Activated CD8-positive, alpha-beta memory T cell treated with anti-CD3 and anti-CD28 coated beads, Interleukin-2, amount 10 ng/mL, durations not matched to agents 7 days and 5 days (primary cell): ENCODE measurements at places on chromosomes 2 and 18.

DNA sequence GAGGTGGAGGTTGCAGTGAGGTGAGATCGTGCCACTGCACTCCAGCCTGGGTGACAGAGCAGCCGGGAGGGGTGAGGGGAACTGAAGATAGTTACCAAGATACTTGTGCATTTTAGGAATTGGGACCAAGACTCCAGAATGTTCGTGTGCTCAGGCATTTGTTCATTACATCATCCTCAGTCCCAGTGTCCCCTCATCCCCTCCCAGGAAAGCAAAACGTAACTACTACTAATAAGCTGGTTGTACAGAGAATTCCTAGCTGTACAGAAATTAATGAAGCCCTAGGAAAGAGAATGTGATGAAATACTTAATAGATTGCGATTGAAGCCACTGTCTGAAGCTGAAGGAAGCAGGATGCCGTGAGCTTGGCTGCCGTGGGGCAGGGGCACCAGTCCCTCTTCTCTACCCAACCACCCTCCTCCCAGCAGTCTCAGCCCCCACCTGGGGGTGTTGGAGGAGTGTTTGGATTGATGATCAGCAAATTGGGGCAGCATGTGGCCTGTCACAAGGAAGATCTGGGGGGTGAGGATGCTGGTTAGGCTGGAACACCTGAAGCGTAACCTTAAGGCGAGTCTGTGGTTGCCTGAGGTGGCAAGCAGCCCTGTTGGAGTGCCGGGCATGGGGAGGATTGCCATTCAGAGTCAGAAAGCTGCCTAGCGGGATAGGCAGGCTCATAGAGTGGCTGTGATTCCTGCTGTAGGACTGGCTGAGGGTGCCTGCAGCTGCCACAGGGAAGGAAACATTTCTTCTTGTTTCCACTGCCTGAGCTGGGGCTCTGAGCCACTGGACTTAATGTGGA is 140.9 kb downstream of the SH3RF3 start:
- DNase-seq = no peak
- H3K4me3 ChIP-seq = no peak overlapping the region
- no peaks in the 10 kb centered on the region for H3K36me3 ChIP-seq
- no peaks in the 10 kb centered on the region for H3K4me1 ChIP-seq
- peaks cover 8% of the 10 kb centered on the region for H3K27me3 ChIP-seq
- H3K27ac ChIP-seq = no peak overlapping the region

DNA sequence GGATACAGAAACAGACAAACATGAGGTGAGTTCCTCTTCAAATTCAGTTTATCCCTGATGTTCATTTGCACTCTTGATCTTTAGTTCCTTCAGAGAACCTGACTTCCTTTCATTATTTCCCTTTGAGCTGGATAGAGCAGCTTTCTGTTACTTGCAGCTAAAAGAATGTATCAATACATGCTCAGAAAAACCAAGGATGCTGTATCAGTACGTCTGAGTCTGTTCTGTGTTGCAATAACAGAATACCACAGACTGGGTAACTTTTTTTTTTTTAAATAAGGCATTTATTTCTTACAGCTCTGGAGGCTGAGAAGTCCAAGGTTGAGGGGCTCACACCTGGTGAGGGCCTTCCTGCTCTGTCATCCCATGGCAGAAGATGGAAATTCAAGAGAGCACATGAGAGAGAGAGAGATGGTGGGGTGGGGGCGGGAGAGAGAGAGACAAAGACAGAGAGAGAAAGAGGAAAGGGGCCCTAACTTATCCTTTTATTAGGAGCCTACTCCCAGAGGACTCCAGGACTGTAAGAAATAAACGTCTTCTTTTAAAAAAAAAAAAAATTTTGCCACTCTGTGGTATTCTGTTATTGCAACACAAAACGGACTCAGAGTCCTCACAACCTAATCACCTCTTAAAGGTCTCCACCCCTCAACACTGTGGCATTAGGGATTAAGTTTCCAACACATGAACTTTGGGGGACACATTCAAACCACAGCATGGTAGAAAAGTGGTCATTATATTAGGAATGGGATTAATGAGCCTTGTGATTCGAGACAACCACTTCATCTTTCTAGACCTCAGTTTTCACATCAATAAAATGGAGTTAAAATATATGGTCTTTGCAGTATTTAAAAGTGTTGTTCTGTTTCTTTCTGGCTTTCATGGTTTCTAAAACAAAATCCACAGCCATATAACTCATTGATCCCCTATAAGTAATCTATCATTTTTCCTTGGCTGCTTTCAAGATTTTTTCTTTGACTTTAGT is 18.4 kb upstream of the SELENOI start:
- H3K36me3 ChIP-seq = no peaks in the 10 kb centered on the region
- H3K4me1 ChIP-seq = peaks cover 36% of the 10 kb centered on the region
- DNase-seq = no peak
- H3K27me3 ChIP-seq = no peaks in the 10 kb centered on the region

GRCh38 chr2:205461169-205461568 is 221.1 kb upstream of the NRP2 start:
- DNase-seq = no peak
- no peak overlapping the region for H3K27ac ChIP-seq
- H3K36me3 ChIP-seq = no peaks in the 10 kb centered on the region
- no peak overlapping the region for H3K4me3 ChIP-seq
- no peaks in the 10 kb centered on the region for H3K27me3 ChIP-seq

GRCh38 chr2:43305517-43305916 is 79.1 kb upstream of the ZFP36L2 start:
- H3K27me3 ChIP-seq = no peaks in the 10 kb centered on the region
- H3K27ac ChIP-seq = no peak overlapping the region
- H3K4me3 ChIP-seq = no peak overlapping the region
- H3K36me3 ChIP-seq = peaks cover 10% of the 10 kb centered on the region

DNA sequence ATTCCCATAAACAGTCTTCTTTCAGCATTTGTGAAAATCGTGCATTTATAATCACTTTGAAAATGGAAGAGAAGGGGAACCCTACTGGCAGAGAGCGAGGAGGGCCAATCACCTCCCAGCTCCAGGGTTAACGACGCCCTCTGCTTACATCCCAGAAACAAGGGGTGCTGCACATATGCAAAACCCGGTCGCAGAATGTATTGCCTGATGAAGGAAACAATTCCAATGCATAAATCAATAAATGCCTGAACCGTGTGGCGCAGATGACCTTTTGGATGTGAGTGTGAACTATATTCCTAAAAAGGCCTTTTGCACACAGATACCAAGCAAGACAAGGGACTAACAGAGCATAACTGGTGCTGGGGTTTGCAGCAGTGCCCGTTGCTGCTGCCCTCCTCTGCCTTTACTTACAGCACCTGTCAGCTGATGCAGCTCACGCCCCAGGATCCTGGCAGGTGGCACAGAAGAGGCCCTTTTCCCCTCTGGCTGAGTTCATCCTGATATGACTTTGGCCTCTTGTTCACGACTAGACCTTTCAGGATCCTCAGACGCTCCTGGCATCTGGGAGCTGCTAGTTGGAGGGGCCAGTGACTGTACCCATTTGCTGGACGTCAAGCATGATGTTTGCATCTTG is 67.8 kb downstream of the MYT1L start:
- no peaks in the 10 kb centered on the region for H3K4me1 ChIP-seq
- H3K4me3 ChIP-seq = no peak overlapping the region
- no peaks in the 10 kb centered on the region for H3K27me3 ChIP-seq
- no peaks in the 10 kb centered on the region for H3K36me3 ChIP-seq
- no peak for DNase-seq
- no peak overlapping the region for H3K27ac ChIP-seq

GRCh38 chr2:109648041-109648527 is 33.9 kb downstream of the SOWAHC start:
- peaks cover 4% of the 10 kb centered on the region for H3K27me3 ChIP-seq
- no peaks in the 10 kb centered on the region for H3K4me1 ChIP-seq
- no peak overlapping the region for H3K27ac ChIP-seq
- H3K4me3 ChIP-seq = no peak overlapping the region
- no peak for DNase-seq

- no peak overlapping the region for H3K4me3 ChIP-seq
- no peak overlapping the region for H3K27ac ChIP-seq
- no peak for DNase-seq
- H3K27me3 ChIP-seq = no peaks in the 10 kb centered on the region
- H3K4me1 ChIP-seq = no peaks in the 10 kb centered on the region
These were observed 85.8 kb upstream of the XIRP2 start for GRCh38 chr2:166802475-166802874.

DNA sequence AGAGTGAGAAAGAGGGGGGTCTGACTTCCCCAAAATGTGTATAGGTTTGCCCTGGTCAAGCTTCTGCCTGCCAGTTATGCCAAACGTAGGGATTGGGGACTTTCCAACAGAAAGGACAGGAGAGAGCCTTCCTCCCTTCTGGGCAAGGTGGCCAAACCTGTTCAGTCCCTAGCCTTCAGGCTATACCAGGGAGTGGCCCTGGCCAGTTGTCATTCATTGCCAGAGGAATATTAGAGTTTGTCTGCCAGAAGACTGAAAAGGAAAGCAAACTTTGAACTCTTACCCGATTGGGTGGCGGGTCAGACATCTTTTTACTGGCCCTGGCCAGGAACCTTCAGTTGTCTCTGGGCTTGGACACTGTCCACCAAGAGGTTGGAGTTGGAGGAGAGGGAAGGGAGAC is 22.1 kb downstream of the RAB3GAP1 start:
- H3K27me3 ChIP-seq = no peaks in the 10 kb centered on the region
- no peaks in the 10 kb centered on the region for H3K4me1 ChIP-seq
- no peak overlapping the region for H3K27ac ChIP-seq
- peaks cover 68% of the 10 kb centered on the region for H3K36me3 ChIP-seq

DNA sequence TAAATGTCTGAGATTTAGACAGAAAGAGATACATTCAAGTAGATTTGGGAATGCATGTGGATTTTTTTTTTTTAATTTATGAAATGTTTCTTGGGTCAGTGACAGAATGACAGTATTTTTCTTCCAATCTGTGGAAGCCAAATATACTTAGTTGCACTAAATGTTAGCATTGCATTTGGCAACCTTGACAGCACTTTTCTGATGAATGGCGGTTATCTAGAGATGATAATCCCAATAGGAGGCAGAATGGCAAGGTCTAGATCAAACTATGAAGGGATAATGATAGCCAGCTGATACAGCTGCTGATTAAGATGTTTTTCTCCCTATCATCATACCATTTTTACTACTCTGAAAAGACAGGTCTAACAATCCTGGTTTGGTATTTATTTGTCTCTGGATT is 174.5 kb upstream of the STON1 start:
- no peak overlapping the region for H3K27ac ChIP-seq
- peaks cover 65% of the 10 kb centered on the region for H3K4me1 ChIP-seq
- H3K27me3 ChIP-seq = no peaks in the 10 kb centered on the region
- DNase-seq = no peak

GRCh38 chr2:118801151-118801550 is 46.3 kb downstream of the EN1 start:
- no peaks in the 10 kb centered on the region for H3K4me1 ChIP-seq
- no peak overlapping the region for H3K4me3 ChIP-seq
- DNase-seq = no peak
- H3K36me3 ChIP-seq = no peaks in the 10 kb centered on the region
- no peak overlapping the region for H3K27ac ChIP-seq

- no peak overlapping the region for H3K27ac ChIP-seq
- peaks cover 38% of the 10 kb centered on the region for H3K27me3 ChIP-seq
- DNase-seq = no peak
- H3K36me3 ChIP-seq = no peaks in the 10 kb centered on the region
These were observed 33.5 kb downstream of the CIB4 start for GRCh38 chr2:26607698-26608097.

DNA sequence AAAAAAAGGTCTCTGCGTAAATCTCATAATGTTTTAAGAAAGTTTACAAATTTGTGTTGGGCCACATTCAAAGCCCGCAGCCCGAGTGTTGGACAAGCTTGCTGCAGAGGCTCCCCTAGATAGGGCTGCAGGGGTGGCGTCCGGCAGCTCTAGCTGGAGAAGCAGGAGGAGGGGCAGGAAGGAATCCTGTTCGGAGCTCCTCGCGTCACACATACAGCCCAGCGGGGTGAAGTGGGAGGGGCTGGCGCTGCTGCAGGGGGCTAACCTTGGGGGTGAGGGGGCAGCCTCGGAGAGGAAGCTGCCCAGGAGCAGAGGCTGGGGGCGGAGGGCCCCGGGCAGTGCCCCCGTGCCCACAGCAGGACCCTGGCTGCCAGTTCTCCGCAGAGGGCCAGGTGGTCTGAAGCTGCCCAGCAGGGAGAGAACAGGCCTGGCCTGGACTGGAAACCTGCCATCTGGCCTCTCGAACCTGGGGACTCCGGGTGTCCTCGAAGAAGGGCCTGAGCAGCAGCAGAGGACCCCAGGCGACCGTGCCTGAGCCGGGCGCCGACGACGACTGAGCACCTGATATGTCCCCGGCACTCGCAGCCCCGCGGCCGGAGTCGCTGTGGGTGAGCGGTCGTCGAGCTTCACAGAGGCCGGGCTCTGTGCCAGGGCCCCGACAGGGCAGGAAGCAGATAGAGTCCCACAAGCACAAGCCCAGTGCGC is 2.6 kb upstream of the GPR35 start:
- no peak for DNase-seq
- H3K27ac ChIP-seq = peak overlapping the region; percentile 97
- peaks cover 75% of the 10 kb centered on the region for H3K4me1 ChIP-seq

GRCh38 chr2:191946471-191947182 is 99.7 kb upstream of the CAVIN2 start:
- peaks cover 22% of the 10 kb centered on the region for H3K27me3 ChIP-seq
- no peak overlapping the region for H3K4me3 ChIP-seq
- no peaks in the 10 kb centered on the region for H3K36me3 ChIP-seq

DNA sequence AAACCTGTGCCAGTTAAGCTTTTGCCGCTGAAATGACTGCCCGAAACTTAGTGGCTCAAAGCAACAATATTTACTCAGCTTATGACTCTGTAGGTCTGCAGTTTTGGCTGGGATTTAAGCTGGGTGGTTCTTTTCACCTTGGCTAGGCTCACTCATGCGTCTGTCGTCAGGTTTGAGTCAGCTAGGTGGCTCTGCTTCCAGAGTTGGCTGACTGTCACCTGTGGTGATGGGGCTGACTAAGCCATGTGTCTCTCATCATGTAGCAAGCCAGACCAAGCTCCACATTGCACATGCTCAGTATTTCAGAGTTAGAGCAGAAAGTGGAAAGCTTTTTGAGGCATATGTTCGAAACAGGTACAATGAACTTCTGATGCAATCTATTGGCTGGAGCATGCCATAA is 354.8 kb downstream of the MEIS1 start:
- H3K27ac ChIP-seq = no peak overlapping the region
- DNase-seq = no peak
- H3K4me3 ChIP-seq = no peak overlapping the region

DNA sequence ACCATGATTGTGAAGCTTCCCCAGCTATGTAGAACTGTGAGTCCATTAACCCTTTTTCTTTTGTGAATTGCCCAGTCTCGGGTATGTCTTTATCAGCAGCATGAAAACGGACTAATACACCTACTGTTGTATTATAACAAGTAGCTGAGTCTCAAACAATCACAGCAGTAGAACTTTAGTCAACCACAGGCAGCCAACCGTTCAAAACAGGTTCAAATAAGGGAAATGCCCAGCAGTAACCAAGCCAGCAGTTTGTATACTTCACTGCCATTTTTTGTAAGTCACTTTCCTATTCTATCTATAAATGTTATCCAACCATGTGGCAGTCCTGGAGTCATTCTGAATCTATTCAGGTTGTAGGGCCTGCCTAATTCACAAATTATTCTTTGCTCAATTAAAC is 1560.6 kb upstream of the SLC39A10 start:
- H3K4me3 ChIP-seq = no peak overlapping the region
- H3K27ac ChIP-seq = no peak overlapping the region
- H3K4me1 ChIP-seq = no peaks in the 10 kb centered on the region
- no peak for DNase-seq
